Nephron progenitor cell (in vitro differentiated cells): ENCODE measurements at places on chromosomes 11 and 22.

DNA sequence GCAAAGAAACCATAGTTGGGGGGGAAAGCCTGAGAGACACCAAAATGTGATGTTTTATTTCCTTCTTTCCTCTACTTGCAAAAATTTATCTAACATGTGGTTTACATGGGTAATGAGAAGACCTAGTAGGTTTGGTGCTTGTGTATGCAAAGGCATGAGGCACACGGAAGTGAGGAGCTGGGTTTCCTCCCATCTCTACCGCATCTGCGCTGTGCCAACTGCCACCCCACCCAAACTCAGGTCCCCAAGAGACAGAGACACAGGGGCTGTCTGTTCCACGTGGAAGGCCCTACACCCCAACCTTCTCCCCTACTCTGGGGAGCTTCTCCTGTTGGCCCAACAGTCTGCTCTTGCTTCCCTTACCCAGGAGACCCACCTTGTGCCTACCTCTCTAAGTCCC, 4.8 kb downstream of the RTL6 start:
- no peak for DNase-seq

DNA sequence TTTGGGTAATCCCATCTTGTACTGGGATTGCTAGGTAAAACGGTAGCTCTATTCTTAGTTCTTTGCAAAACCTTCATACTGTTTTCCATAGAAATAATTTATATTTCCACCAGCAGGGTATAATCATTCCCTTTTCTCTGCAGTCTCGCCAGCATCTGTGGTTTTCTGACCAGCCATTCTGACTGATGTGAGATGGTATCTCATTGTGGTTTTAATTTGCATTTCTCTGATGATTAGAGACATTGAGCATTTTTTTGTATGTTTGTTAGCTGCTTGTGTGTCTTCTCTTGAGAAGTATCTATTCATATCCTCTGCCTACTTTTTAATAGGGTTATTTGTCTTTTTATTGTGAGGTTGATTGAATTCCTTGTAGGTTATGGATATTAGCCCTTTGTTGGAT, 220.9 kb downstream of the PGR start:
- no peak for DNase-seq

DNA sequence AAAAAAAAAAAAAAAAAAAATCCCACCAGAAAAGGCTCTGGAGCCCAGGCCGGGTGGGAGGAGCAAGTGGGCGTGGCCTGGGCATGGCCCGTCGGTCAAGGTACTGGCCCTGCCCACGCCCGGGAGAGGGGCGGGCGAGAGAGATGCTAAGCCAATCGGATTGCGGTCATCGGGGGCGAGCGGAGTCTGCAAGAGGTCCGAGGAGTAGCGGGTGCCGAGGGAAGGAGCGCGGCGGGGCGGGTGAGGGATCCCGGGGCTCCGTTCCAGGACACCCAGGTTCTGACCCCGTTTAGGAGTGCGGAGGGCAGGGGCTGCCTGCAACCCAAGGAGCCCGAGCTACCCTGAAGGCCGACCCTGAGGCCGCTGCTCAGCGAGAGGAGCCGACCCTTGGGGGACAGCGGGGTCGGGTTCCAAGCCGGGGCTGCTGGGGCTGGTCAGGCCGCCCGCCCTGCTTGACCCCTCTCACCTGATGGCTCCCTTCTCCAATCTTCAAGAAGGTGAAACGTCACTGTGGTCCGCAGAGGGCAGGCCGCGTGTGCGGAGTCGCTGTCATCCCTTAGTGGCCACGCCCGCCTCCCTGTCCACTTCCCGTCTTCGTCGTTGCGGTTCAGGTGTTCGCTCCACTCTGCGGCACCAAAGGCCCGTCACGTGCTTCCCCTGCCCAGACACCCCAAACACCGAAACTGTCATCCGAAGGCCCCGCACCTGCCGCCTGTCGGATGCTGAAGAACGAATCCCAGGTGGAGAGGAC, 11.1 kb upstream of the TAB1 start:
- peak; percentile 97 for DNase-seq

DNA sequence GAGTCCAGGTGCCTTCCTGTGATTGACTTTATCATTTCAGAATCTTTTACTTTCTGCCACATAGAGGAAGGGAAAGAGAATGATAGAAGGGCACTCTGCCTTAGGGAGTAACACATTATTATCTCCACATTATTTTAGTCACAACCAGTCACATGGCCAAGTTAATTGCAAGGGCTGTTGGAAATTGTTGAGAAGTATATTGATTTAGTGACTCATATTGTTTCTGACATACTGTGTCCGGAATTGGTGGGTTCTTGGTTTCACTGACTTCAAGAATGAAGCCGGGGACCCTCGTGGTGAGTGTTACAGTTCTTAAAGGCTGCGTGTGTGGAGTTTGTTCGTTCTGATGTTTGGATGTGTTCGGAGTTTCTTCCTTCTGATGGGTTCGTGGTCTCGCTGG, 8.7 kb downstream of the OR51B4 start:
- DNase-seq: no peak

- DNase-seq: no peak
Observed at GRCh38 chr22:37913233-37913721, 7.2 kb downstream of the MICALL1 start.

DNA sequence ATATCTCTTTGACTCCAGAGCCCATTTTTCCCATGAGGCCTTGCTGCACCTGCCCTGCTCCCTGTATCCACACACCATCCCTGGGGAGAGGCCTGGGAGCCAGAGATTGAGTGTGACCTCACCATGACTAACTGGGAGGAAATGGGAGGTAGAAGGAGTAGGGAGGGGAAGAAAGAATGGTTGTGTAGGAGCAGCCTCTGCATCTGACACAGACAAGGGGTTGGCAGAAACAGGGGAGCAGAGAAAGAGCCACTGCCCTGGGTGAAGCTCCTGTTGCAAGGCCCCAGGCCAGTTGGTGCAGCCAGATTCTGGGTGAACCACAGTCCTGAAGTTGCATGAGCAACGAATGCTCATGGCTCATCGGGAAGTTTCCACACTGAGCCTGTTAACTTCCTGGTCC, 32.4 kb downstream of the POU2F3 start:
- no peak for DNase-seq

DNA sequence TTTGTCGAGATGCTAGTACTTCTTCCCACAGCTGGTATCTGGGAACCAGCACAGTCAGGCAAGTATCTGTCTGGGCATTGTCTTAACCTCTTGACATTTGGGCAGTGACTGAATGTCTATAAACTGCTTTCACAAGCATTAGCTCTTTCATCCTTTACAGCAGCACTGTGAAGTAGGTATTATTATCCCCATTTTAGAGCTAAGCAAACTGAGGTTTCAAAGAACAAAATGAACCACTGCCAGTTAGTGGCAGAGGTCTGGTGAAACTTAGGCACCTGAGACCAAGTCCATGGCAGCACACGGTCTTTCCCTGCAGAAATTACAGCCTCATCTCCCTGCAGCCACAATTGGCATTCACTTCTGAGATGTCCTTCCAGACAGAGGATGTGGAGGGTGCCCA, 111.0 kb upstream of the TBCEL start:
- no peak for DNase-seq

DNA sequence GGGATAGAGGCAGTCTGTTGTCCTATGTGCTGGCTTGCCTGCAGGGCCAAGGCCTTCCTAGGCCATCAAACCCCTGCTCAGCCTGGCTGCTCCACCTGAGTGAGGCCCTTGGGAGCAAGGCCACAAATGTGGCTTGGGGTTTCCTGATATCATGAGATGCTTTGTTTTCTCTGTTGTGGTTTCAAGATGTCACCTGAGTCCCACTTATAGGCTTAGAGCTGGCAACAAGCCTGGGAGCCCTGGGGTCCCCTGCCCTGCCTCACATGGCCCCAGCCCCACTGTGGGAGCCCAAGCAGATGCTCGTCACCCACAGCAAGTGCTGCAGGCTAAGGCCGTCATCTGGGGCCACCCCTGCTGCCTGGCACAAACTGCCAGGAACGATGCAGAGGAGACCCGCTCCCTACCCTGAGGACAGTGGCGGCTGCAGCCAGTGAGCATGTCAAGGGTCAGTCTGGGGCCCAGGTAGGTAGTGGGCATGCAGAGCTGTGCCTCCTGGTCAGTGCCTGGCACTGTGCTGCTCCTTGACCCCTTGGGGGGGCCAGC, 75.4 kb upstream of the KCNQ1OT1 start:
- no peak for DNase-seq

DNA sequence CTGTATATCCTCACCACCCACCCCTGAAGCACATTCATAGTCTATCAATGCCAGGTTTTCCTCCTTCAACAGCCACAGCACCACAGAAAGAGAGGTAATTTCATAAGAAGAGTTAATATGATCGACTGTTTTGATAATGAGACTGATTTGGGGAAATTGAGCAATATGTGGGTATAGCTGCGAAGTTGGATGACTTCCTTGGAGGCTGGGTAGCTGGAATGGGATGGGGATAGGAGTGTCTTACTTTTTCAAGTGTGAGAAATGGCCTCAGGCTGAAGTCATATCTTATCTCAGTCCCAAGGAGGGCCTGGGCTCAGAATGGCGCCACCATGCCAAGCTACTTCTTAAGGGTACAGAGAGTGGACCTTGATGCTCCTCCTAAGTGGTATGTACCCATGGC, 187.6 kb upstream of the CCDC90B start:
- no peak for DNase-seq

DNA sequence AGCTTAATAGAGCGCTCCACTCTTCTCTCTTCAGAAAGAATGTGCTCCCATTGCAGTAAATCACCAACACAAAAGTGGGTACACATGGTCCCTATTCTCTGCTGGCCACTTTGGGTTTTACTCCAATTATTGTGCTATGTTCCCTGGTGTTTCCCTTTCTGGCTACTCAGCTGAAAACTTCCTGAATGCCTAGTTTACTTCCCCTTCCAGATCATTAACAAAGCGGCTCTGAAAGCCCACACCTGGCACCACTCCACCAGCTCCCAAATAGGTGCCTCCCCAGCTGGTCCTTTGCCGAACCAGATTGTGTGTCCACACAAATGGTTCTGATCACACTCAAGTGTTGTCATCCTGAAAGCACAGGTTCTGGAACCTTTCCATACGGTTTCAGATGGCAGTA, 443.7 kb downstream of the NTM start:
- no peak for DNase-seq

DNA sequence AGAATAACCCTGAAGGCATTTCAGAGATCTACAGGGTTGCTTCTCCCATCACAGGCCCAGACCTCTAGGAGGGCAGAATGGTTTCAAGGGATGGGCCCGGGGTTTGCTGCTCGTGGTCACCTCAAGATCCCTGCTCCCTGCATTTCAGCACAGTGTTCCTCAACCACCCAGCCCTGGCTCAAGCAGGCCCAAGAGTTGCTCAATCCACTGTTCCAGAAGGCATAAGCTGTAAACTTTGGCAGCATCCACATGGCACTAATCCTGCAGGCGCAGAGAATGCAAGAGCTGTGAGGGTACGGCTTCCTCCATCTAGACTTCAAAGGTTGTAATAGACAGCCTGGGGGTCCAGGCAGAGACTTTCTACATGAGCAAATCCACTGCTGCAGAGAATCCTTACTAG, 225.0 kb upstream of the UBASH3B start:
- DNase-seq: no peak

DNA sequence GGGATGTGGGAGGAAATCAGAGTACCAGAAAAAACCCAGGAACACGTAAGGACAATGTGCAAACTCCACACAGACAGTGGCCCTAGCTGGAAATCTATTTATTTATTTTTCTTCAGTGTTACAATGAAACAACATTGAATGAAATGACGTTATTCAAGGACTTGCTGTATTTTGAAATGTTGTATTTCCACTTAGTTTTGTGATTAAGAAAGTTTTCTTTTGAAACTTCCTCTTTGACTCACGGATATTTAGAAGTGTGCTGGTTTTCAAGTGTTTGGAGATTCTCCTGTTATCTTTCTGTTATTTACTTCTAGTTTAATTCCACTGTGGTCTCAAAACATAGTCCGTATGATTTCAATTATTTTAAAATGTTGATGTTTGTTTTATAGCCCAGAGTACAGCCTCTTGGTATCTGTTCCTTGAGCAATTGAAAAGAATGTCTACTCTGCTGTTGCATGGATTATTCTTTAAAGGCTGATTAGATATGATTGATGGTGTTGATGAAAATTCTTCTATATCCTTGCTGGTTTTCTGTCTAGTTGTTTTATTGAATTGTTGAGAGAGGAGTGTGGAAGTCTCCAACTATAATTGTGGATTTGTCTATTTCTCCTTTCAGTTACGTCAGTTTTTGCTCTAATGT, 141.0 kb downstream of the ARHGAP20 start:
- no peak for DNase-seq

- no peak for DNase-seq
Observed at GRCh38 chr11:122803716-122804115, 34.6 kb upstream of the CRTAM start.

GRCh38 chr22:40613067-40613466, 23.5 kb downstream of the MRTFA start:
- no peak for DNase-seq
